GF-D8 (cell line): ENCODE measurements at places on chromosomes 4 and X.

DNA sequence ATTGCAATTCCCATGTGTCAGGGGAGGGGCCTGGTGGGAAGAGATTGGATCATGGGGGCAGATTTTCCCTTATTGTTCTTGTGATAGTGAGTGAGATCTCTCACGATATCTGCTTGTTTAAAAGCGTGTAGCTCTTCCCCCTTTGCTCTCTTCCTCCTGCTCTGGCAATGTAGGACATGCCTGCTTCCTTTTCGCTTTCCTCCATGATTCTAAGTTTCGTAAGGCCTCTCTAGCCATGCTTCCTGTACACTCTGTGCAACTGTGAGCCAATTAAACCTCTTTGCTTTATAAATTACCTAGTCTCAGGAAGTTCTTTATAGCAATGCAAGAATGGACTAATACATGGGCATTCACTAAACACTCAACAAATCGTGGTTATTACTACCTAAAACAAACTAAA, 37.2 kb upstream of the PAPSS1 start:
- DNase-seq, result peak; percentile 52

DNA sequence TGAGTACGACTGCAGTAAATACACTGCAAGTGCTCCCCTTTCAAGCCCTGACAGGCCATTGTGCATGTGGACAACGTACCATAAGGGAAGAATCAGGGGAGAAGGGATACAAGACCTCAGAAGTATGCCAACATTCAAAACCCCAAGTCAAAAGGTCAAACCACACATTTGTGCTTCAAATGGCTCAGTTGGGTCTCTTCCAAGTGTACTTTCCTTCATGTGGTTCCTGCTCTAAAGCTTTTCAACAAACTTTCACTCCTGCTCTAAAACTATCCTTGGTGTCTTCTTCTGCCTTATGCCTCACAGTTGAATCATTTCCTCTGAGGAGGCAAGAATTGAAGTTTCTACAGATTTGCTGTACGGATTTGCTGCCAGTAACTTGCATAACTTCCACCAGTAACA, 305.7 kb upstream of the SLIT2 start:
- no peak for DNase-seq

DNA sequence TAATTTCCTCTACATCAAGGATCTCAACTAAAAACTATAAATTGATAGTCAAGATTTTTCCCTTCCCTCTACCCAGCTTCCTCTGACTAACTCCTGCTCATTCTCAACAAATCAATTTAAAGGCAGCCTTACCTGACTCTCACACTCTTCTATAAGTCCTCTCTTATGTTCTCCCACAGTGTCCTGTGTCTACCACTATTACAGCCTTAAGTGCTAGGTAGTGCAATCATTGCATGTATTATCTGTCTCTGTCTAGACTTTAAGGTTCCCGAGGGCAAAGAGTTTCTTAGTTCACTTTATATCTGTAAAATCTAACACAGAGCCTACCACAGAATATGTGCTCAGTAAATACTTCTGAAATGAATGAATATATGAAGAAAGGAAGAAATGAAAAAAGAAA, 123.7 kb downstream of the BTC start:
- DNase-seq, result no peak

DNA sequence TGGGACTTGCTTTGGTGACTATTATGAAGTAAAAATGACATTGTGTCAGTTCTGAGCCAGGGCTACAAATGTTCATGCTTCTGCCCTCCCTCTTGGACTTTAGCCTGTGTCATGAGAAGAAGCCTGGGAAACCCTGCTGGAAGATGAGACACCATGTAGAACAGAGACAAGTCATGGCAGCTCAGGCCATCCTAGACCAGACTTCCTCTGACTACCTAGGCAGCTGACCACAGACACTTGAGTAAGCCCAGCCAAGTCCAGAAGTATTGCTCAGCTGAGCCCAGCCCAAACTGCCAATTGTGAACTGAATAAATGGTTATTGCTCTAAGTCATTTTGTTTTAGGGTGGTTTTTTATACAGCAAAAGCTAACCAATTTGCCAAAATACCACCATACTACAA, 467.6 kb upstream of the CNKSR2 start:
- no peak for DNase-seq

DNA sequence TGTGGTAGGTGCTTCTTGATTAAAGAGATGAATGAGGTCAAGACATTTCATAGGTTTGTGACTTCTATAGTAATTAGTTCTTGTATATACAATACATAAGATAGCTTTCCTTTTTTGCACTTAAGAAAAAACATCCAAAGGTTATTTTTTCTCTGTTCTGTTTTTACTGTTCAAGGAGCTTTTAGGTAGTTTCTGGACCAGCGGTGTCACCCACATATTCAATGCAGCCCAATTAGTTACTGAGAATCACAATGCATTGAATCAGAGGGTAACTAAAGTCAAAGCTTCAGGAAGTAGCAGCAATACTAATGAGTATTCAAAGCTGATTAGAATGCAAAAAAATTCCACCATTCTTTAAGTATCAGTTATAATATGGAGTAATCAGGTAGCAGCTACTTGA, 211.6 kb downstream of the SH2D1A start:
- no peak for DNase-seq

GRCh38 chr4:56905796-56906195, 1.9 kb upstream of the REST start:
- no peak for DNase-seq

GRCh38 chr4:2182994-2183393, 58.9 kb downstream of the HAUS3 start:
- DNase-seq, result no peak

- no peak for DNase-seq
These were observed 26.5 kb downstream of the STIM2 start for GRCh38 chr4:26887143-26887542.

DNA sequence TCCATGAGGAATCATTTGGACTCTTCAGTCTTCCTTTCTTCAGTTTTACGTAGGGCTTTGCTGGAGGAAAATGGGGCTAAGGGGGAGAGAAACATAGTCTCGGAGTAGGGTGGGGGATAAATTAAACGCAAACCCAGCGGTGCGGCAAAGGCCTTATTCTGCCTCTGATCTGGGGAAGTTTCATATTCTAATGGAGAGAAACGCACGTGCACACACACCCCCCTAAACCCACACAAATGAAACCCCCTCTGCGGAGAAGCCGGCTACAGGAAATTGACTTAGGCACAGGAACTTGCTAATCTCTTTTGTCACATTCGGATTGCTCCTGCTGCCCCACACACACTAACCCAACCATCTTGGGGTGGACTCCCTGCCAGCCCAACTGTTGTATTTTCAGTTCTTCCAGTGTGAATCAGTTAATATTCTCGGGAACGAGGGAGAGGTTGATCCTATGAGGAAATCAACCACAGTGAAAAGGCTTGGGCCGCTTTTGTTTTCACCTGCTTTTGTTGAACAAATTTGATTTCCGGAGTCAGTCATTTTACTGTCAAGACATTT, at the start of gene RHOH:
RHOH (plus strand) TSS at position 308 of the 558 bp plus-strand sequence. CDS start 46,356 bp downstream, outside the sequence.
- DNase-seq, result peak; percentile 77

DNA sequence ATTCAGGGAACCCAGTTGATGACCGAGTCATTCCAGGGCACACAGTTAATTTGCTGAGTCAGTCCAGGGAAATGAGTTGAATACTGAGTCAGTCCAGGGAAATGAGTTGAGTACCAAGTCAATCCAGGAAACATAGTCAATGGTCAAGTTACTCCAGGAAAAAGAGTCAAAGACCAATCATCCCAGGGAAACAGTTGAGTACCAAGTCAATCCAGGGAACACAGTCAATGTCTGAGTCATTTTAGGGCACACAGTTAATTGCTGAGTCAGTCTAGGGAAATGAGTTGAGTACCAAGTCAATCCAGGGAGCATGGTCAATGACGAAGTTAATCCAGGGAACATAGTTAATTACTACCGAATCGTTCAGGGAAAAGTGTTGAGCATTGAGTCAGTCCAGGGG, 754.4 kb downstream of the NLGN4X start:
- DNase-seq, result no peak

- DNase-seq, result no peak
These were observed 10.7 kb downstream of the BBS12 start for GRCh38 chr4:122742933-122743829.

DNA sequence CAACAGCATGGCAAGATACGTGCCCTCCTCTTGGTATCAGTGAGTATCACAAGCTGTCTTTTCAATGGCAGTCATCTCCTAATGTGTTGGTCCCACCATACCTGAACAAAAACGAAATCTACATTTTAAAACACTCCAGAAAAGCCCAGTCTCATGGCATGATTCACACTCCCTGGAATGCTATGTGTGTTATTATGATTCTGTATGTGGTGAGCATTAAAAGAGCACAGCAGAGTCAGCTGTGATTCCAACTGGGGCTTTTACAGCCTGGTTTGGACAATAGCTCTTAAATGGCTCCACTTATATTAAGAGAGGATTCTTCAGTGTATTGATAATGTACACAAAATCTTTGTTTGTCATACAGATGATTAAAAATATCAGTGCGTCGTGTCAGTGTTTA, 274.1 kb upstream of the GK2 start:
- no peak for DNase-seq

DNA sequence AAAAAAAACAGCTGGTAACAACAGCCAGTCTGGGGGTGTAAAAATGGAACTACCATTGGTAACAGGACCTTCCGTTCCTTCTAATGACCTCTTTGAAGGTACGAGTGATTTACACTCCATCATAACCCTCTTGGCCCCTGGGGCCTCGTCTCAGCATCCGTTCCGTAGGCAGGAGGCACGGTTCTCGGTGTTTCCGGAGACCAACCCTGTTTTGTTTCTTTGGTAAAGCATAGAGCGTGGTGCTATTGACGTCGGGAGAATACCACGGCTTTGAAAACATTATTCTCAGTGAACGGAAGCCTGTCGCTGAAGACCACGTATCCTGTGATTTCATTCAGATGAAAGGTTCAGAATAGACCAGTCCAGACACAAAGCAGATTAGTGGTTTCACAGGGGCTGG, 198.9 kb downstream of the ASMT start:
- no peak for DNase-seq

GRCh38 chr4:25157081-25157480, 3.2 kb downstream of the SEPSECS start:
- DNase-seq, result peak; percentile 58

- DNase-seq, result peak; percentile 2
These were observed 116.8 kb upstream of the SHISA3 start for GRCh38 chr4:42280327-42281095.

- no peak for DNase-seq
These were observed 390.1 kb downstream of the PDGFC start for GRCh38 chr4:156581282-156582063.

DNA sequence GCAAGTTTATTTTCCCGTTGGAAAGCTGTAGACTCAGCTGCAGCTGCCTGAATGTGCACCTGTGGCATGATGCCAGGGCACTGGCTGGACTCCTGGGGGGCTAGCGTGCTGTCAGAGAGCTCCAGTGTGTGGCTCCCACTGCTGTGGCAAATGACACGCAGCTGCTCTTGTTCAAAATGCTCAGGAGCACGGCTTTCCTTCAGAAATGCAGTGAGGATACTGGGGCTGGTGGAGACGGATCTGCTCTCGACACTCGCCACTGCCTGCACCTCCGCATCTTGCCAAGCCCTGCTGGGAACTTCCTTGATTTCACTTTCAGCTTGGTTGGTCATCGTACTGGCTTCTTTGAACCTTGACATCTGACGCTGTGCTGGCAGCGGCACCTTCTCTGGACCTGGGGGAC, 58.7 kb downstream of the GPRIN3 start:
- no peak for DNase-seq

- DNase-seq, result peak; percentile 1
These were observed 32.7 kb upstream of the MAGED1 start for GRCh38 chrX:51860679-51861078.

GRCh38 chr4:4425696-4426095, 38.8 kb downstream of the NSG1 start:
- DNase-seq, result no peak

DNA sequence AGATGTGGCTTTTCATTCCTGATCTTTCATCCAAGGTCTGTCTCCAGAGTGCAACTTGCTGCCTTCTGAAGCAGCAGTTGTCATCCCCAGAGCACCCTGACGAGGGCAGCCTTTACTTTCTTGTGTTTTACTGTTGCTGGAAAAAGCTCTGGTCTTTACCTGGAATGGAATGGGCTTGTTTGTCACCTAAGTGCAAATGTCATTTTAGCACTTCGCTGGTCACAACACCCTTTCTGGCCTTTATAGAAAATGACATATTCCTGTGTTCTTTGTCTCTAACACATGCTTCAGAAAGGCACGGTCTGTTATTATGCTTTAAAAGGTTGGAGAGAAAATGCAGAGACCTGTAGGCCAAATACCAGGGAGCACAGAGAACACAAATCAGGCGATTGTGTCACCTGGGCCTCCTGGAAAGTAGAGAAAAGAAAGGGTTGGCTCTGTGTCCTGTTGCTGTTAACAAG, 332.7 kb upstream of the IGFBP7 start:
- DNase-seq, result no peak

GRCh38 chrX:23907111-23907497, 634 bp downstream of the APOO start:
- no peak for DNase-seq
